Peyer's patch (tissue), 4 donors: ENCODE measurements at places on chromosomes 5 and 9. TPM values are rescaled to one million over a fixed set of nuclear protein-coding genes. Genes with fewer than 3 reads are reported as not detected.
A peak's percentile ranks its signal among the peaks of the same experiment; 100 is the strongest.

The LRRC70 gene
- 1.1 TPM for total RNA-seq

- no peak for DNase-seq
These were observed 232.3 kb upstream of the IRX2 start for GRCh38 chr5:2983583-2984300.

The C9orf50 gene
- not detected for total RNA-seq

DNA sequence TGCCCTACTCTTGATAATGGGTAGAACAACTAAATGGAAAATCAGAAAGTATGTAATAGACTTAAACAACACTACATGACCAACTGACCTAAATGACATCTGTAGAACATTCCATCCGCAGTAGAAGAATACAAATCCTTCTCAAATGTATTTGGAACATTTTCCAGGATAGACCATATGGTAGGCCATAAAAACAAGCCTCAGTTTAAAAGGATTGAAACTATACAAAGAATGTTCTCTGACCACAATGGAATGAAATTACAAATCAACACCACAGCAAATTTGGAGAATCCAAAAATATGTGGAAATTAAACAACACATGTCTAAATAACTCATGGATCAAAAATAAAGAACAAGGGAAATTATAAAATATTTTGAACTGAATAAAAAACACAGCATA lies 189.2 kb downstream of the NDUFS4 start:
- no peak for DNase-seq

GRCh38 chr5:2183154-2184025 lies 300.7 kb upstream of the IRX4 start:
- DNase-seq: peak; percentile 22

GRCh38 chr9:95143591-95144561 lies 173.6 kb downstream of the FANCC start:
- DNase-seq: peak; percentile 67

The TJP2 gene
- 102 TPM for total RNA-seq

The ABLIM3 gene
- 6.2 TPM for total RNA-seq

GRCh38 chr5:148833925-148834324 lies 7.5 kb downstream of the ADRB2 start:
- DNase-seq: no peak

The KIF4B gene
- total RNA-seq: not detected

- DNase-seq: no peak
These were observed 199.6 kb downstream of the SMARCA2 start for GRCh38 chr9:2214707-2215106.

- no peak for DNase-seq
These were observed 55.9 kb downstream of the OTULIN start for GRCh38 chr5:14720236-14720923.

- no peak for DNase-seq
These were observed 351.1 kb upstream of the RIOK2 start for GRCh38 chr5:97534166-97534565.

GRCh38 chr5:28328681-28329080 lies 1290.3 kb upstream of the CDH9 start:
- DNase-seq: no peak

- no peak for DNase-seq
These were observed 389.6 kb downstream of the SEMA5A start for GRCh38 chr5:9156282-9156681.

GRCh38 chr9:76525196-76525595 lies 66.2 kb downstream of the GCNT1 start:
- DNase-seq: no peak

- DNase-seq: no peak
These were observed 237.7 kb upstream of the KLF4 start for GRCh38 chr9:107727086-107727780.

DNA sequence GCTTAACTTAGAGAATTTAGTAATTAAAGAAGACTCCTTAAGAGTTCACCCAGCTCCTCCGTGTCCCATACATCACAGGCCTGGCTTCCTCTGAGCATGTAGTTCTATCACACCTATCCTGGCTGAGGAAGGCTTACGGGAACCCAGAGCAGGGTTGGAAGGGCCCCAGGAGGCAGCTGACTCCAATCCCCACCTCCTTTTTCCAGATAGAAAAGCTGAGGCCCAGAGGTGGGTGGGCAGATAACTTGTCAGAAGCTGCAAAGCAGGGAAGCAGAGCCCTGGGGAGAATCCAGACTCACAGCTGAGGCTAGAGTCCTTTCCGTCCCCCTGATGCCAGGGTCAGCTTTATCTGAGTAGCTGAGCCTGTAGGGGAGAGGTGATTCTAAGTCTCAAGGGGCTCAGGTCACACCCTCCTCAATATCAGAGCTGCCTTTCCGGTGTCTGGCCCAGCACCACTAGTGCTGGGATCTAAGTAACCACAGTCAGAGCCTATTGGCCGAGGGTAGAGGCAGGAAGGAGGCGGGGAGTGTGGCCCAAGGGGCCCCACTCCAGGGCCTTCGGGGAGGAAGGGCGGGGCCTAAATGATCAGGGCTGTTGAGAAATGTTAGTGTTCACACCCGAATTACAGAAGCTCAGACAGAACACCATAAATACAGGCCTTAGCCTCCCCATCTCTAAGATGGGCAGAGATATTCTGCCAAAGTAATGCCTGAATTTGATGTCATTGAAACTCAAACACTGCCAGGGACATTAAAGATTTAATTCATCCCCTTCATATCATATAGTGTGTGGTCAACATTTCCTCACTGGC lies 9.9 kb downstream of the CCDC69 start:
- DNase-seq: peak; percentile 95

The TLX3 gene
- not detected for total RNA-seq

The ADAMTS12 gene
- 0.53 TPM for total RNA-seq

DNA sequence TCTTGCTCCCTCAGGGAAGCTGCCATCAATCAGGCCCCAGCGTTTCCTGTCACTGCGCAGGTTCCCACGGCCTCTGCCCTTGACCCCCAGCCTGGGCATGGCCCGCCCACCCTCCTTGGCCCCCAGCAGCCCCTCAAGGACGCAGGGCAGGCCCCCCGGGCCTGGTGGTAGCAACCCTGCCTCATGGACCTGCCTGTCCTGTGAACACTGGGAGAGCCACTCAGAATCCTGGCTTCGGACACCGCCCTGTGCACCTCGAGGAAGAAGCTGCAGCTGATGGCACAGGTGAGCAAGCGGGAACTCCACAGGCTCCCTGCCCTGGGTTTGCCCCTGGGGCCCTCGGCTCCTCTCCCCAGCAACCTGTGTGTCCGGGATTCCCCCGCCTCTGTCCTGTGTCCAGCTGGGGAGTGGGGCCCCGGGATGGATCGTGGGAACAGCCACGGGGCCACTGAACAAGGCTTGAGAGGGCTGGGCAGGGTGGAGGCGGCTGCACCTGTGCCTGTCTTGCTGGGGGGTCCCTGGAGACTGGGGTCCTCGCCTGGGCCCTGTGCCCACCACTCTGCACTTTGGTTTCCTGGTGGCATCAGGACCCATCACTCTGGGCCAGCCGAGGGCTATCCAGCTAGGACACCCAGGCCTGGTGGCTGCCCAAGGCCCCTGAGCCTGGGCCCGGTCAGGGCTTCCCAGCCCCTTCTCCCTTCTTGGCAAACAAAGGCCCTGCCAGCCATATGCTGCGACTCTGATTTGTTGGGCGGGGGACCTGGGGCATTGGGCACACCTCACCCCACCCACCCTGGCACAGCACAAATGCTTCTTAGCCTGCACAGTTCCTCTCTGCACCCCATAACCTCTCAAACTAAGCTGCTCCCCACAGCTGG lies 33.5 kb upstream of the EGFL7 start:
- peak; percentile 56 for DNase-seq

GRCh38 chr9:106035806-106036205 lies 341.5 kb downstream of the TMEM38B start:
- no peak for DNase-seq

DNA sequence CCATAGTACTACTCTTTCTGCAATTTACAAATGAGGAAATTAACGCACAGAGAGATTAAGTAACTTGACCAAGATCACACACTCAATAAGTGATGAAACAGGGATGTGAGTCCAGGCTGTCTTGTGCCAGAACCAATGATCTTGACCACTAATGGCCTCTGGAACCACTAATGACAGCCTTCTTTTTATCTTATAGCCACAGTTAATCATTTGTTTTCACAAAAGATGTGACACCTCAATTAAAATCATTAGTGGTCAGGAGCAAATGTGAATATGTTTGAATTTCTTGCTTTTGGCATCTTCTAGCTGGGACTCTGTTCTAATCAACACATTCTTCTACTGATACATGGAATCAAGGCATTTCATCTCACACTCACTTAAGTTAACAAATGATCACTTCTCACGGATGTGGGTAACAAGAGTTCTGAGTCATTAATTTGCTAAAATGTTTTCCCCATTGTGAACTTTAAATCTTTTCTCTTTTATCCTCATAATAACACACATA lies 102.7 kb upstream of the CD180 start:
- no peak for DNase-seq

DNA sequence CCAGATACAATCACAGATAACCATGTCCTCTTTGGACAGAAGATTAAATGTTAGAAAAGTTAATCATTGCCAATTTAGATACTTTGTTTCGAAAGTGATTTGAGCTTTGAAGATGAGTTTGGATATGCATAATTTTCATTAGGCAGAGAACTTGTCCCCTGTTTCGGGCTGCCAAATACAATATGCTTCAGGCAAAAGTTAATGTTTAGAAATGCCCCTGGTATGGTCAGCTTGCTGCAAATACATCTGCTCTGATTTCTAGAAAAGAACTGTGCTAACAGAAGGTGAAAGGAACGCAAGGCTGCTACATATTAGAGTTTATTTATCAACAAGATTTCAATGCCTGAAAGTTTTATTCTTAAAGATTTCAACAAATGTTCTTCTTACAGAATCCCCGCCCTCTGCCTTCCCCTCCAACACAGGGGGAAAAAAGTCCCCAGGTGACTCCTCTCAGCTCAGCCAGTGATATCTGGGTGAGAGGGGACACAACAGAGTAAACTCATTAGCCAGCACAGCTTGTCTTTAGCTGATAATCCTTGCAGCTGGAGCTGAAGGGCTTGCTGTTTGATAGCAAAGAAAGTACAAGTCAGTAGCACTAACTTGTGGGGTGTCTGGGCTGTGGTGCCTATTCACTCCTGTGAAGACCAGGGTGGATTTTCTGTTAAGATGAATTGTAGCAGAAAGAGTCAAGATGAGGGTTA lies 435.7 kb downstream of the DMAC1 start:
- no peak for DNase-seq

DNA sequence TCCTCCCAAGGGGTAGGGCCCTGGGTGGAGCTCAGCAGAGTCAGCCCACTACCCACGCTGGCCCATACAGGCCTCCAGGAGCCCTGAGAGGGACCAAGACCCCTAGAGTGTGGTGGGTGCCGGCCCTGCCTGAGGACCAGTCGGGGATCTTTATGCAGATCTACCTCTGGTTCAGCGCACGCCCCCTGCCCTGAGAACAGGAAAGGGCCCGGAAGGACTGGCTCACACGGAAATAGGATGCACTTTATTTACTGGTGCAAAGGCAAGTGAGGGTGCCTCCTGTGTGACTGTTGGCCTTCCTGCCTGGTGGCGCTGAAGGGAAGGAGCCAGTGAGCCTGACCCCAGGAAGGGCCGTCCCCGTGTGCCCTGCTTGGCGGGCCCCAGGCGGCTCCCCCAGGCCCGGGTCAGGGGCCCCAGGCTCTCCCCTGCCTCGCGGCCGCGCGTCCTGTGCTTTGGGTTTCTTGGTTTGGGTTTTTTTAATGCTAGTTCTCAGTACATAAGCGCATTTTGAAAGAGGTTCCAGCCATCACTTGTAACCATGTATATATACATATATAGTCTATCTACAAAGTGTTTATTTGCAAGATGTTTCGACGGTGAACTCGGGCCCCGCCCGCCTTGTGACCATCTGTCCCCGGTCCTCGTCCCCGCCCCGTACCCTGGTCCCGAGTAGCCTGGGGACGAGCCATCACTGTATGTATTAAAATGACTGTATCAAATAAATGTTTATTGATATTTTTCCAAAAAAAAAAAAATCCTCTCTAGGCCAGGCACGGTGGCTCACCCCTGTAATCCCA lies 76.4 kb upstream of the ROR2 start:
- DNase-seq: no peak

DNA sequence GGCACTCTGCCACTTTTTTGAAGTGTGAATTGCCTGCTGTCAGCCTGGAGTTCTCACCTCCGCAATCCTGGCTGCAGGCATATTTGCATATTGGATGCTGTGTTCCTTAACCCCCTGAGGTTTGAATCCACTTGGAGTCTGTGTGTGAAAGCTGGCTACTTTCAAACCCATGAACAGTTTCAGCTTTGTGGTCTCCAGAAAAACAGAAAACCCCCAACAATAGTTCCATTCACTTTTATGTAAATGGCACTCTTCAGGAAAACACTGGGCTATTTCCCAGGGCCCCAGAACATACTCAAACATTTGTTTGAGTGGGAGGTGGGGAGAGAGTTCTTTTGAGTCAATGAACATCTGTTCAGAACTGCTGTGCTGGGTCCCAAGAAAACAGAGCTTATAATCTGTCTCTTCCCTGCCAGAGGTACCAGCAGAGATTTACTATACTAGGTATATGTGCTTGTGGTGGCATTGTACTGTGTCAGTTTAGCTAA lies 5.0 kb downstream of the NUDT2 start:
- no peak for DNase-seq

DNA sequence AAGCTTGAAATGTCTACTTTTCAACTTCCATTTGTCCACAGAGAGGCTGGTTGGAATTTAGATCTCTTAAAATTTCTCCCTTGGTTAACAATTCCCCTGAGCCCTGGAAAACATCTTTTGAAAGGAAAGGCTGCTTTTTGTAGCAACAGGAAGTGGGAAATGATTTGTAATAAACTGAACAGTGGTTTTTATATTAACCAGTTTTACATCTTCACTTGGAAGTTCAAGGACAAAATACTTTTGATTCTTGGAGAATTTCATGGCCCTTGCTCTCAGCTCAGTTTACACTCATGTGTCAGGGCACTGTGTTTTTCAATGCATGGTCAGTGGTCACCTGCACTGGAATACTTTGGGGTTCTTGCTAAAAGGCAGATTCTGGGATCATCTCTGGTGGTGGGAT lies 9.9 kb downstream of the MLANA start:
- no peak for DNase-seq

GRCh38 chr5:60370508-60370907 lies 329.5 kb downstream of the DEPDC1B start:
- no peak for DNase-seq

GRCh38 chr5:51890435-51891116 lies 507.3 kb downstream of the ISL1 start:
- DNase-seq: no peak

The GRPEL2 gene
- 19.0 TPM for total RNA-seq

GRCh38 chr5:134063188-134063820 lies 51.2 kb upstream of the TCF7 start:
- DNase-seq: no peak

GRCh38 chr9:2017331-2018161 lies 2.4 kb downstream of the SMARCA2 start:
- peak; percentile 86 for DNase-seq
